Sigmoid colon (tissue), 7 donors: ENCODE measurements at places on chromosomes 1 and 21. TPM values are rescaled to one million over a fixed set of nuclear protein-coding genes. Genes with fewer than 3 reads are reported as not detected.

The FAM110D gene
- 1.1 TPM for total RNA-seq

The KRTAP19-8 gene
- not detected for total RNA-seq

The KCNK1 gene
- 1.4 TPM for total RNA-seq

The SYT2 gene
- not detected for total RNA-seq

The NUP210L gene
- total RNA-seq = under 0.01 TPM

The CELA3A gene
- total RNA-seq = not detected

The LRRC8D gene
- 8.3 TPM for total RNA-seq

The EFNA1 gene
- total RNA-seq = 16.8 TPM

The KCNJ15 gene
- total RNA-seq = 0.49 TPM

The NPR1 gene
- total RNA-seq = 29.6 TPM

The SLC19A1 gene
- total RNA-seq = 6.4 TPM

The UBE2U gene
- not detected for total RNA-seq

The ZNF697 gene
- 2.4 TPM for total RNA-seq

The DNAI4 gene
- total RNA-seq = 16.1 TPM

The SMIM12 gene
- 23.3 TPM for total RNA-seq

The SPATA45 gene
- total RNA-seq = not detected

The IFI6 gene
- total RNA-seq = 33.6 TPM

The PRR9 gene
- not detected for total RNA-seq

The CTSK gene
- 114 TPM for total RNA-seq

The C4BPB gene
- 2.2 TPM for total RNA-seq

The FYB2 gene
- not detected for total RNA-seq

The ABCG1 gene
- 11.6 TPM for total RNA-seq

The MPZL1 gene
- total RNA-seq = 52.4 TPM

The PLA2G2F gene
- not detected for total RNA-seq

The CCDC27 gene
- not detected for total RNA-seq

The CFAP107 gene
- not detected for total RNA-seq

The TMEM200B gene
- total RNA-seq = 32.6 TPM

The LRRC3 gene
- 6.6 TPM for total RNA-seq

The DCST1 gene
- not detected for total RNA-seq

The DPT gene
- total RNA-seq = 519 TPM

The MROH9 gene
- not detected for total RNA-seq

The OLIG1 gene
- total RNA-seq = not detected

The CD244 gene
- 0.36 TPM for total RNA-seq

The FOXD2 gene
- total RNA-seq = 0.14 TPM

The PRDX6 gene
- total RNA-seq = 205 TPM

The EPHA10 gene
- 0.14 TPM for total RNA-seq

The ERICH3 gene
- 0.36 TPM for total RNA-seq

The LCE1F gene
- not detected for total RNA-seq

The ANKRD65 gene
- total RNA-seq = 10.0 TPM

The SCAMP3 gene
- 38.5 TPM for total RNA-seq

The IGSF21 gene
- 0.83 TPM for total RNA-seq

The RGS4 gene
- 8.9 TPM for total RNA-seq

The BTF3L4 gene
- total RNA-seq = 58.1 TPM

The CACNA1S gene
- not detected for total RNA-seq

The TNFRSF9 gene
- not detected for total RNA-seq
